Fibroblast of skin of back (primary cell): ENCODE measurements at places on chromosomes 4 and X.

GRCh38 chr4:113050837-113051236 lies 1.4 kb downstream of the ANK2 start:
- no peak for DNase-seq

GRCh38 chrX:147803948-147804347 lies 107.8 kb upstream of the FMR1 start:
- DNase-seq, result peak; percentile 9

DNA sequence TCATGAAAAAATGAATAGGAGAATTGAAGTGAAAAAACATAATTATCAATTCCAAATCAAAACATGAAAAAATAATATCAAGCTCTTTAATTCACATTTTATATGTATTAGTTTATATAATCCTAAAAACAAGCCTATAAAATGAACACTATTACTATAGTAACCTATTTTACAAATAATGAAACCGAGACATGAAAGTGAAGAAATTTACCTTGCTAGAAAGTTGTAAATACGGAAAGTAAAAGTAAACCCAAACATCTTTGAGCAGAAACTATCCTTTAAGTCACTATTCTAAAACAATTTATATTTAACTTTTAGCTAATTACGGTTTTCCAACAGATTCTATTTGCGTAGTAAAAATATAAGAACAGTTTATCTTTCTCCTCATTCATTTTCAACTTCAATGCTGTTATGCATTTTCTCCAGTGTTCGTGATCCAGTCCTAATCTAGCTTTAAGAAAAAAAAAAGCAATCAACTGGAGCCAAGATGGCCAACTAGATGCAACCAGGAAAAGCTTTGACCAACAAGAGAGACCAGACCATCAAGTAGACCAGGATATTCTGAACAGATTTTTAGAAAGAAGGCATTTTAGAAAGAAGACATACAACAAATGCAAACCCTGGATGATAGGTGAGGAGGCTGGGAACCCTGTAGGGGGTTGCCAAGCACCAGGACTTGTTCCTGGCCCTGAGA lies 67.0 kb downstream of the DDX53 start:
- DNase-seq, result no peak

- no peak for DNase-seq
Measured at GRCh38 chr4:121226362-121226761, 62.2 kb upstream of the TNIP3 start.

DNA sequence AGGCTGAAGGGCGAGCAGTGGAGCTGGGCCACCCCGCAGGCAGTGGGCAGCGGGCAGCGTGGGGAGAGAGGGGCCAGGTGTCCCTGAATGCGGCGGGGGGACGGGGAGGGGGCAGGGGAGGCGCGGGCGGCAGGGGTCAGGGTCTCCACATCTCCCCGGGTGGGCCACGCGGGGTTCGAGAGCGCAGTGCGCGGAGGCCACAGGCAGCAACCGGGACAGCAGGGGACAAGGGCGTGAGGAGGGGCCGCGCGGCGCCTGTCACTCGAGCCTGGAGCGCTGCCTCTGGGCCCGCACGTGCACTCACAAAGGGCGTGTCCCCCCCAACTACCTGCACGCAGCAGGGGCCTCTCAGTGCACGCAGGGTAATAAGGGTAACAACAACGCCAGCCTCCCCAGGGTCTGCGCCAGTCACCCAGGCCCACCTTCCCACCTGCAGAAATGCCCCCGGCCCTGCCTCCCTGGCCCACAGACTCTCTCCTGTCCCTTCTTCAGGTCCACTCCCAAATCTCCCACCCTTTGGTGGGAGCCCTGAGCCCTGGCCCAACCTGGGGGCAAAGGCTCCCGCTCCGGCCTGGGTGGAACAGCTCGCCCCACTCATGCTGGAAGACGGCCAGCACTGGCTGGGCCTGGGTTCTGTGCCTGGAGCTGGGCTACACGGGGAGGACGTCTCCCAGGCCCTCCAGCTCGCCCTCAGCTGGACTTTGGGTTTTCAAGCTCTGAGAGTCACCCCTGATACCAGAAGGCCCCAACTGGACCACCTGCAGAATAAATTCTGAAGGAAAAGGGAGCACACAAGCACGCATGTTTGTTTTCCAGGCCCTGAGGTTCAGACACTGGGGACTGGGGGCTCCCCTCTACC lies 53.2 kb downstream of the ZFYVE28 start:
- no peak for DNase-seq

- DNase-seq, result no peak
Measured at GRCh38 chrX:37677243-37677642, 8.3 kb upstream of the XK start.

GRCh38 chr4:151651496-151651895 lies 109.3 kb downstream of the GATB start:
- DNase-seq, result no peak

DNA sequence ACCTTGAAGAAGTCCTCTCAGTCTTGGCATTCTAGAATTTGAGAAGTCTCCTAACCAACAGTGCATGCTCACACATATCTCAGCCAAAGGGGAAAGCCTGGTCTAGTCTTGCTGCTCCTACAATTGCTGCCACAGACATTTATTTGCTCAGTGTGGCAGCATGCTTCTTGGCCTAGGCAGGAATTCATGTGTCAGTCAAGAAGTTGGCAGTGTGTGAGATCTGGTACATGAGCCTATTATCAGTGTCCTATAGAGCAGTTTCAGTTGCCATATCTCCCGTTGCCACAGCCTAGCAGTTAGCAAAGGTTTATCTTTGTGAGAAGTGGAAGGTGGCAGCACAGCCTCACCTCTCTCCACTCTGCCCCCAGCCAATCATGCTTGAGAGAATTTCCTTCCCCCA lies 176.9 kb upstream of the ARHGEF9 start:
- no peak for DNase-seq
